Fibroblast of the conjunctiva (primary cell): ENCODE measurements at places on chromosomes 1 and 21.

DNA sequence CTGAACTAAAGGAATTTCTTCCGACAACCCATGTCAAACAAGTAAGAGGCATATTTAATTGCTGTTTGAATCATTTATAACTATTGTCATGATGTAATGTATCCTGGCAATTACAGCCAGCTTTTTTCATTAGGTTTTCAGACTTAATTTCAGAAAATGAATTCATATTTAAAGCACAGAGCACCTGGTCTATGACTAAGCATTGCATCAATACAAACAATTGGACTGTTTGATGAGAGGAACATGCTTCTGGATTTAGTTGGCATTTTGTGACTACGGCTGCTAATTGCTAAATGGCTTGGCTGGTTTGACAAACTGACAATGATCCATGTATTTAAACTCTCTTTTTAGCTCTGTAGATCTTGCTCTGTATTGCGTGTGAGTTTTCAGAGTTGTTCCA lies 853.4 kb downstream of the NCAM2 start:
- DNase-seq: no peak

- no peak for DNase-seq
Measured at GRCh38 chr1:171715813-171716251, 26.0 kb downstream of the VAMP4 start.

GRCh38 chr1:14326857-14327256 lies 271.6 kb upstream of the KAZN start:
- DNase-seq: no peak

DNA sequence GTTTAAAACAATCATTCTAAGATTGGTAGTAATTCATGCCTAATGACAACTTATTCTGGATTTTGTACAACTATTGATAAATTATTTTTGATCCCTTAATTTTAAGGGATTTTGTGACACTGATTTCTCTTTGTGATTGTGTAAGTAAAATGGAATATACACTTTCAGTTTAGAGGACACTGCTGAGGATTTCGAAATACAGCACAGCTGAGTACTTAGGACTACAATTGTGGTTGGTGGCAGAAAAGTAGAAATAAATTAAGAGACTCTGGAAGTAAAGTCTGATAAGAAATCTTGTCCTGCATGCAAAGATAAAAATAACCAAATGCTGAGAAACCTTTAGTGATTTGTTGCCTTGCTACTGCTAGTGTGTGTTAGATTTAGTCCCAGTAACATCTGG lies 40.0 kb downstream of the TYW3 start:
- DNase-seq: no peak

GRCh38 chr1:151714820-151715725 lies 1.5 kb downstream of the CELF3 start:
- no peak for DNase-seq

GRCh38 chr1:172112576-172112975 lies 271.3 kb downstream of the DNM3 start:
- no peak for DNase-seq

- DNase-seq: no peak
Measured at GRCh38 chr1:96331596-96331995, 390.0 kb upstream of the PTBP2 start.

DNA sequence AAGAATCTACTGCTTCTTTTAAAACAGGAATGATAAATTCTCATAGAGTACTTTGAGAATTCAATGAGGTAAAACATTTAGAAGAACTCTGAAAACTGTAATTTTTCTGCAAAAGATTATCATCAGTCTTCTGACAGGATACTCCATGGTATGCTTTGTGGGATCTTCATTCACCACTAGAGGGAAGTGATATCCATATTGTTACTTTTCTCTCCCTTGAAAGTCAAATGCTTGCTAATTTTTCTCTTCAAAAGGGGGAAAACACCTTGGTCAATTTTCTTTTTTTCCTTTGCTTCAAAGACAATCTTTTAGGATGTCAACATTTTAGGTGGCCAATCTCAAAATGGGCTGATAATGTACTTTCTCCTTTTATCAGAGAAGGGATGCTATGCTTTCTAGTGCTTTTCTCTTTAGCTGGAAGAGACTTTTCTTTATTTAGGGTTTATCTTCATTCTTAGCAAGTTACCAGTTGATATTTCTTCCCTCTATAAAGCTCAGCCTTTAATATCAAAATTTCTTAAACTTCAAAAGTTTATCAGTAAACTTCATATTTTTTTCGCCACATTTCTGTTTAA lies 95.5 kb downstream of the NEGR1 start:
- DNase-seq: peak; percentile 20

DNA sequence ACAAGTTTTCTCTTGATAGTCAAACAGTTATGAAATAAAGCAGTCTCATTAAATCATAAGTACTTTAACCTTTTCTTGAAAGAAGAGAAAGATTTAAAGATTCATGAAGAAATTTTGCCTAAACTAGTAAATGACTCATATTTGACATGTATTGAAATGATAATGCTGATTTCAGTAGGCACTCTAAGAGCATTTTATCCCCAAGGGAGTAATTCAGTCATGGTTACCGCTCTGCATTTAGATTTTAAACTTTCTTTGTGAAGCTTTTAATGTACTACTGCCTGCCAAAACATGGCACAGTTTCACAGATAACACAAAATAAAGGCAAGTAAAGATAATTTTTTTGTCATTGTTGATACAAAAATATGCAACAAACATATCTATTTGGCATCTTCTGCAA lies 6.8 kb downstream of the USH2A start:
- DNase-seq: no peak

GRCh38 chr21:35377505-35378090 lies 328.5 kb upstream of the RUNX1 start:
- no peak for DNase-seq

DNA sequence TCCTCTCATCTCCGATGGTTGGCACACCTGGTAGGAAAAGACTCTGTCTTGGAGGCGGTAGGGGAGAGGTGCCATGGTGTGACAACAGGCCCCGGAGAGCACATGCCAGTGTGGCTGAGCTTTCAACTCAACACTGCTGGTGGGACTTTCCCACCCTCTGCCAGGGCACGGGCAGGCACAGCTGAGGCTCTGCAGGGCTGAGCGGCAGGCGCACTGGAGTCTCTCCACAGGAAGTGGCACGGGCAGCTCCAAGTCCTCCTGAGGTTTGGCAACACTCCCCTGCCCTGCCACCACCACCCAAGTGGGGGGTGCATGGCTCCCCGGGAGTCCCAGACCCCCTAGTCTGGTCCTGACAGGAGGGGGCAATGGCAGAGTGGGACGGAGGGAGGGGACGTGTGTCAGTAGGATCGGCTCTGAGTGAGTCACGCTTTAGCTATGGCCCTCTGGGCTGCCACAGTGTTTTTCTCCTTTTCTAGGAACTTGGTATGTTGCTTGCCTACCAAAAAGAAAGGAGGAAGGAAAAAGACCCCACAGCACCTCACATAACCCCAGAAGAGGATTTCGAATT lies 27.3 kb upstream of the EVA1B start:
- DNase-seq: no peak

GRCh38 chr1:64826991-64827390 lies 82.1 kb downstream of the RAVER2 start:
- no peak for DNase-seq

- DNase-seq: no peak
Measured at GRCh38 chr1:86748622-86749373, 44.4 kb downstream of the SH3GLB1 start.

DNA sequence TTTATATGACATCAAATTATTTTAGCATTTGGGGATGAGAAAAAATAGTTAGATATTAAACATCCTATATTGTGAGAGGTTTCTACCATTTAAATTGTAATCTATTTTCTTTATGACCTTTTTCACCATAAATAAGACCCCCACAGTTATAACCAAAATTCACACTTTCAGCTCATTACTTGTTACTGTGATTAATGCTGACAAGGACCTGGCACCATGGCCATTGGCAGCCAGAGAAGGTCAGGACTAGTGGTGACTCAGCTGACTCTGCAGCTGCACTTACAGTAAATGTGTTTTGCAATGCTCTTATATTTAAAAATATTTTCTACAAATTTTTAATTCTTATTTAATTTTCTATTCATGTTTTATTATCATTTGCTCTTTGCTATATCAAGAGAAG lies 133.3 kb upstream of the C1orf105 start:
- no peak for DNase-seq

- DNase-seq: no peak
Measured at GRCh38 chr1:246805135-246805716, 81.0 kb downstream of the SCCPDH start.

- DNase-seq: no peak
Measured at GRCh38 chr1:46058936-46059335, 73.5 kb downstream of the PIK3R3 start.

GRCh38 chr1:179510038-179510437 lies 65.7 kb downstream of the NPHS2 start:
- DNase-seq: no peak
